ENCODE measurements at places on chromosomes 2 and 18.

GRCh38 chr2:181393472-181393871 is 63.7 kb upstream of the ITGA4 start:
- no peak for DNase-seq

- DNase-seq = no peak
Observed at GRCh38 chr2:3199627-3200345, 177.8 kb downstream of the EIPR1 start.

DNA sequence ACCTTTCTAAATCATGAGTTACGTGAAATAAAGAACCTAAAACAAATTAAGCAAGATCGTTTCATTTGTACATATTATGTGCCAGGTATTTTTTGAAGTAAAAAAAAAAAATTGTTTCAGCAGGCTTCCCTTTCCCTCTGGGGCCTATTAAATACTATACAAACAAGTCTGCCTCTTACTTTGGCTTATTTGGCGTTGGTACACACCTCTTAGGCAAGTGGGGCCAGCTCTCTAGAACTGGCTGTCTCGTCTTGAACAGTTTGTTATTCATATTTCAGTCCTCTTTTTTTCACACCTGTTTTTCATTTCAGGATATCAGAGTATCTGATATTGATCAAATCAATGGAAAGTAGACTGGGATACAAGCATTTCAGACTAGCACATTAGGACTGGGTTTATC is 27.4 kb upstream of the PPP3R1 start:
- DNase-seq = no peak

GRCh38 chr2:134402410-134402809 is 148.5 kb downstream of the MGAT5 start:
- DNase-seq = no peak

GRCh38 chr2:152564754-152565551 is 152.3 kb downstream of the PRPF40A start:
- no peak for DNase-seq

GRCh38 chr2:221370076-221370856 is 201.8 kb downstream of the EPHA4 start:
- DNase-seq = no peak

DNA sequence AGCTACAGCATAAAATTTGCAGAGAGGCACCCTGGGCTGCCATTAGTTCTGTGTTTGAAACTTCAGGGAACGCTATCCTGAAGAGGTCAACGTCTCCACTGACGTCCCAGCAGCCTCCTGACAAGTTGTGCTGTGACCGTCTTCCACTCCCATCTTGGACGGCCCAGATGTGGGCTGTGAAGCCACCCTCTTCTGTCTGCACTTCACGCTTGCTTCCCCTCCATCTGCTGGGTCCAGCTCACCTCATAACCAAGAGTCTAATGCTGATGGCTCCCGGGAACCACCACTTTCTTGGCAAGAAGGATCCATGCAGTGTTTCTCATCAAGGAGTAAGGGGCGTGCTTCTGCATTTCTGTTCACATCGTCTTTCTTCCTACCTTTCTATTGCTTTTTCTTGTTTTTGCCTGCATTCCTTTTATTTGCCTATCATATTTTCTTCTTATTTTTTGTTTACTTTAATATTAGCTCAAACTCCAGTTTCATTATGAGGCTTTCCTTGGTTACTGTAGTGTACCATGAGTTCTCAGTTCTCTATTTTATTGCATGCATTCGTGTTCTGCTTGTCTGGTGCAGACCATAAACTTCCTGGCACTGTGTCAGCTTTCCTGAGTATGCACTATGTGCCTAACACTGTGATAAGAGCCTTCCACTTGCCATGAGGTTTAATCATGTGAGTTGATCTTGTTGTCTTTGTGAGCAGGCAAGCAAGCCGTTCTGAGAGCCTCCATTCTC is 631.8 kb upstream of the RAB6C start:
- DNase-seq = no peak

Measured in substantia nigra (tissue), 51 donors.